ENCODE measurements at places on chromosomes 2 and 18. TPM values are rescaled to one million over a fixed set of nuclear protein-coding genes. Genes with fewer than 3 reads are reported as not detected.
A peak's percentile ranks its signal among the peaks of the same experiment; 100 is the strongest.

DNA sequence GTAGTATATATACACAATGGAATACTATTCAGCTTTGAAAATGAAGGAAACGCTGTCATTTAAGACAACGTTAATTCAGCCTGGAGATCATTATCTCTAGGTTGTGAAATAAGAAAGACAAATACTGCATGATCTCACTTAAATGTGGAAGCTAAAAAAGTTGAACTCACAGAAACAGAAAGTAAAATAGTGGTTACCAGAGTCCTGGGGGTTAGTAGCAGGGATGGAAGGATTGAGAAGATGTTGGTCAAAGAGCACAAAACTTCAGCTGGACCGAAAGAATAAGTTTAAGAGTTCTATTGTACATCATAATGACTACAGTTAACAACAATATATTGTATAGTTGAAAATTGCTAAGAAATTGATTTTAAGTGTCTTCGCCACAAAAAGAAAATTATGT is 670.3 kb downstream of the NR4A2 start:
- H3K27ac ChIP-seq, result no peak overlapping the region
- H3K36me3 ChIP-seq, result no peaks in the 10 kb centered on the region
- no peaks in the 10 kb centered on the region for H3K4me1 ChIP-seq
- no peak overlapping the region for H3K4me3 ChIP-seq
- no peak for DNase-seq

FOXI3 gene
- total RNA-seq, result not detected

RGPD3 gene
- not detected for total RNA-seq

DNA sequence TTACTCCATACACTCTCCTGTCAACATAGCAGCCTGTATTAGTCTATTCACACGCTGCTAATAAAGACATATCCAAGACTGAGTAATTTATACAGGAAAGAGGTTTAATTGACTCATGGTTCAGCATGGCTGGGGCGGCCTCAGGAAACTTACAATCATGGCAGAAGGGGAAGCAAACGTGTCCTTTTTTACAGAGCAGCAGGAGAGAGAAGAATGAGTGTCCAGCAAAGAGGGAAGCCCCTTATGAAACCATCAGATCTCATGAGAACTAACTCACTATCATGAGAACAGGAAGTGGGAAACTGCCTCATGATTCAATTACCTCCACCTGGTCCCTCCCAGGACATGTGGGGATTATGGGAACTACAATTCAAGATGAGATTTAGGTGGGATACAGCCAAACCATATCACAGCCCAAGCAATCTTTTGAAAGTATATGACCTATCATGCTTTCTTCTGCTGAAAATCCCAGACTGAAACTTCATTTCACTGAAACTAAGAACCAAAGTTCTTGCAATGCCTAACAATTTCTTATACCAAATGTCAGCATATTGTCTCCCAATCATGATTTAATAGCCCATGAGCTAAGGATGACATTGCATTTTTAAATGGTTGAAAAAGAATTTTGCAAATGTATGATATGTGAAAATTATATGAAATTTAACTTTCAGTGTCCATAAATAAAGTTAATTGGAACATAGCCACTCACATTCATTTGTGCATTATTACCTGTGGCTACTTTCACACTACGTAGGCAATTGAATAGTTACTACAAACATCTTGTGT is 686.8 kb upstream of the ZEB2 start:
- H3K27me3 ChIP-seq, result no peaks in the 10 kb centered on the region
- H3K4me3 ChIP-seq, result no peak overlapping the region
- no peaks in the 10 kb centered on the region for H3K4me1 ChIP-seq
- no peak for DNase-seq
- H3K36me3 ChIP-seq, result no peaks in the 10 kb centered on the region

- DNase-seq, result no peak
- H3K27me3 ChIP-seq, result no peaks in the 10 kb centered on the region
- no peaks in the 10 kb centered on the region for H3K4me1 ChIP-seq
- H3K27ac ChIP-seq, result no peak overlapping the region
- no peaks in the 10 kb centered on the region for H3K36me3 ChIP-seq
These were observed 97.8 kb upstream of the AQP4 start for GRCh38 chr18:26963292-26963691.

GRCh38 chr2:160425434-160426151 is 68.0 kb downstream of the RBMS1 start:
- peaks cover 8% of the 10 kb centered on the region for H3K4me1 ChIP-seq
- DNase-seq, result no peak
- H3K27ac ChIP-seq, result no peak overlapping the region
- H3K4me3 ChIP-seq, result no peak overlapping the region
- H3K27me3 ChIP-seq, result no peaks in the 10 kb centered on the region

GRCh38 chr18:48771641-48772375 is 179.0 kb downstream of the SMAD7 start:
- H3K27ac ChIP-seq, result no peak overlapping the region
- no peaks in the 10 kb centered on the region for H3K36me3 ChIP-seq
- H3K4me1 ChIP-seq, result peaks cover 14% of the 10 kb centered on the region
- no peak for DNase-seq
- no peaks in the 10 kb centered on the region for H3K27me3 ChIP-seq
- no peak overlapping the region for H3K4me3 ChIP-seq

DNA sequence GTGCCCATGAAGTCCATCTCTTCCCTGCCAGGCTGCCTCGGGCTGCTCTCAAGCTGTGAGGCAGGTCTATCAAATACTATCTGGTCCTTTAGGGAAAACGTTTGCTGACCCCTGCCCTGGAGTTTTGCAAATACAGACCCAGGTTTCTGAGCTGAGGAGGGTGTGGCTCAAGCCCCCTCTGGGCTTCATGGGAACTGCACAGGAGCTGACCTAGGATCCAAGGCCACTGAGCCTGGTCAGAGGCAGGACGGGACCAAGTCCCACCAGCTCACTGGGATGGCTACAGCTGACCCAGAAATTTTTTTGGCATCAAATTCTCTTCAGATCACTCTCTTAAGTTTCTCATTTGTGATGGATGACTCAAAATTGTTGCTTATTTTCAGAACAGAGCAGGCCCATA is 14.1 kb downstream of the ZNF516 start:
- H3K27me3 ChIP-seq, result no peaks in the 10 kb centered on the region
- H3K4me1 ChIP-seq, result no peaks in the 10 kb centered on the region
- H3K4me3 ChIP-seq, result no peak overlapping the region
- H3K36me3 ChIP-seq, result no peaks in the 10 kb centered on the region
- no peak for DNase-seq

GRCh38 chr2:19070886-19071285 is 287.5 kb downstream of the OSR1 start:
- H3K4me1 ChIP-seq, result no peaks in the 10 kb centered on the region
- H3K4me3 ChIP-seq, result no peak overlapping the region
- DNase-seq, result no peak
- H3K27ac ChIP-seq, result no peak overlapping the region
- no peaks in the 10 kb centered on the region for H3K36me3 ChIP-seq

DNA sequence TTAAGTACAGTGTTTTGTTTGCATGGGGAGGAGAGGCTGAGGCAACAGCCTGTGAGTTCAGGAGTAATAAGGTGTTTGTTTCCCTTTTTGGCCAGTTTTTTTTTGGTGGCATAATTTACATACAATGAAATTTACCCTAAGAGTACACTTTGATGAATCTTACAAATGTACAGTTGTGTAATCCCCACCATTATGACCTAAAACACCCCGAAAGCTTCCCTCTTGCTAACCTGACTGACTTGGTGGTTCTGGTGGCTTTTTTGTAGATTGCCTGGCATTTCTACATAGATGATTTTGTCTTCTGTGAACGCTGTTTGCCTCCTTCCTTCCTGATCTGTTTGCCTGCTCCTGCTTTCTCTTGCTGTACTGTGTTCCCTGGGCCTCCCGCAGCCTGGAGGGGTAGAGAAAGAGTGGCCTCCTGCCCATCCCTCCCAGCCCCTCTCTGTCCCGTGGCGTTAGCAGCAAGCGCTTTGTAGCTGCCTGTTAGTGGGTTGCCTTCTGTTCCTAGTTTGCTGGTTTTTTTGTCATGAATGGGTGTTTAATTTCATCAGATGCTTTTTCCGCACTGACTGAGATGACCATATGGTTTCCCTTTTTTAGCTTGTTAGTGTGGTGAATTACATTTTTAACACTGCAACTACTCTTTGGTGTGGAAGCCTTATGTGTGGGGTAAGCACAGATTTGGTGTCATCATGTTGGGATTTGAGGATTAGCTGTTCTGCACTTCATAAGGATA is 32.1 kb downstream of the ASAP2 start:
- H3K27ac ChIP-seq, result no peak overlapping the region
- no peaks in the 10 kb centered on the region for H3K36me3 ChIP-seq
- DNase-seq, result no peak
- H3K27me3 ChIP-seq, result no peaks in the 10 kb centered on the region
- H3K4me1 ChIP-seq, result peaks cover 5% of the 10 kb centered on the region

CHN1 gene
- total RNA-seq, result 0.80 TPM

CNRIP1 gene
- 0.98 TPM for total RNA-seq

ANKRD30B gene
- not detected for total RNA-seq

- no peaks in the 10 kb centered on the region for H3K36me3 ChIP-seq
- no peak overlapping the region for H3K27ac ChIP-seq
- H3K4me1 ChIP-seq, result peaks cover 12% of the 10 kb centered on the region
- H3K27me3 ChIP-seq, result no peaks in the 10 kb centered on the region
- DNase-seq, result peak; percentile 72
- H3K4me3 ChIP-seq, result peak overlapping the region; percentile 33
These were observed 29.9 kb downstream of the ANO7 start for GRCh38 chr2:241218131-241219029.

- H3K27me3 ChIP-seq, result no peaks in the 10 kb centered on the region
- H3K27ac ChIP-seq, result no peak overlapping the region
- H3K4me1 ChIP-seq, result peaks cover 12% of the 10 kb centered on the region
- no peak overlapping the region for H3K4me3 ChIP-seq
These were observed 33.7 kb upstream of the MRPL33 start for GRCh38 chr2:27737676-27738348.

UPP2 gene
- total RNA-seq, result not detected

- H3K4me1 ChIP-seq, result no peaks in the 10 kb centered on the region
- DNase-seq, result no peak
- no peak overlapping the region for H3K4me3 ChIP-seq
- peaks cover 22% of the 10 kb centered on the region for H3K36me3 ChIP-seq
- no peaks in the 10 kb centered on the region for H3K27me3 ChIP-seq
- H3K27ac ChIP-seq, result no peak overlapping the region
These were observed 111.1 kb downstream of the TTC27 start for GRCh38 chr2:32738939-32739338.

DNA sequence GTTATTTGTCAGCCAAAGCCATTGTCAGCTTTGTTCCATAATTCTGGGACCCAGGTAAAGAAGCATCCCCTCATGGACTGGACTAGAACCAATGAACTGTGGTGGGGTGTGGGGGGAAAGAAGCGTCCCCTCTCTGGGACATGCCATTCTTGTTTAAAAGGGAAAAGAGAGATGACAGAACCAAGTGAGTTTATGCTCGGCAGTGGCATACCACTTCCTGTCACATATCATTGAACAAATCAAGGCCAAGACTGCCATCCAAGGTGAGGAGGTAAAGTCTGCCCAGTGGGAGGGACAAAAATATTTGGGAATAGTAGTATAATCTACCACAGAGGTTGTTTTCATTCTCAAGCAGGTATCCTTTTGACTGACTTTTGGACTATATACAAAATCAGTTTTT is 4.7 kb upstream of the GLS start:
- peak overlapping the region; percentile 2 for H3K27ac ChIP-seq
- H3K4me3 ChIP-seq, result no peak overlapping the region
- no peaks in the 10 kb centered on the region for H3K36me3 ChIP-seq
- H3K27me3 ChIP-seq, result no peaks in the 10 kb centered on the region
- H3K4me1 ChIP-seq, result peaks cover 10% of the 10 kb centered on the region
- DNase-seq, result peak; percentile 69

C1GALT1C1L gene
- not detected for total RNA-seq

DNA sequence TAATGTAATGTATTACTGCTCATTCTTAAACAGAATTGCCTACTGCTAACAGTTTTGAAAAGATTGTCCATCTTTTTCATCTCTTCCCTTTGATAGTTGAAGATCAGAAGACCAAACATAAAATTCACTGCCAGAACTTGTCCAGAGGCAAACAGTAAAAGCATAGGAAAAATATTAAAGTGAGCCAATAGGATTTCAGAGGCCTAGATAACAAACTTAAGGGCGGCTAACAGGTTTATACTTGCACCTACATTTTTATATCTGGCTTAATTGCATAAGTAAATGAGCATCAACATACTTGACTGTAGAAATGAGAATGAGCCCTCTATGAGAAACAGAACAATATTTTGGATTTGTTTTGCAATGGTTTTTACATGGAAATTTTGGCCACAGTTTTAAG is 30.3 kb downstream of the ZC3H15 start:
- no peak for DNase-seq
- no peaks in the 10 kb centered on the region for H3K4me1 ChIP-seq
- peaks cover 24% of the 10 kb centered on the region for H3K36me3 ChIP-seq
- no peaks in the 10 kb centered on the region for H3K27me3 ChIP-seq
- no peak overlapping the region for H3K27ac ChIP-seq
- H3K4me3 ChIP-seq, result no peak overlapping the region

GRCh38 chr2:2689306-2689705 is 358.2 kb upstream of the MYT1L start:
- no peak overlapping the region for H3K27ac ChIP-seq
- no peaks in the 10 kb centered on the region for H3K36me3 ChIP-seq
- peaks cover 11% of the 10 kb centered on the region for H3K4me1 ChIP-seq
- no peak overlapping the region for H3K4me3 ChIP-seq

GRCh38 chr2:134954065-134954464 is 35.4 kb downstream of the CCNT2 start:
- H3K4me1 ChIP-seq, result peaks cover 5% of the 10 kb centered on the region
- no peaks in the 10 kb centered on the region for H3K27me3 ChIP-seq
- no peak overlapping the region for H3K27ac ChIP-seq
- H3K36me3 ChIP-seq, result peaks cover 69% of the 10 kb centered on the region

LCT gene
- 0.05 TPM for total RNA-seq

DNA sequence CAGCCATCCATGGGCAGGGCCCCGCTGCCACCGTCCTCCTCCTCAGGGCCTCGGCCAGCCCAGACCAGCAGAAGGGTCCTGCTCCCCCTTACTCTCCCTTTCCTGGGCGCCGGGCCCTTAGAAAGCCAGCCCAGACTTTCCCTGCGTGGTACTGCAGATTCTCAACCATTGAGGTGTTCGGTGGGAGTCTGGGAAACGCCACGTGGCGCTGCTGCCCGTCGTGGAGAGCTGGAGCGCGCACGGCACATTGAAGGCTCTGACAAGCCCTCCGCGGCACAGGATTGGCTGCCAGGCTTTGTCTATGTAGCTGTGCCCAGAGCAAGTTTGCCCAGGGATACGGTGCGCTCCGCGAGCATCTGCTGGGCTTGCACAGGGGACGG is 10.4 kb upstream of the KLHL30 start:
- H3K4me1 ChIP-seq, result peaks cover 5% of the 10 kb centered on the region
- H3K36me3 ChIP-seq, result no peaks in the 10 kb centered on the region
- no peak overlapping the region for H3K4me3 ChIP-seq
- no peak for DNase-seq
- no peaks in the 10 kb centered on the region for H3K27me3 ChIP-seq

GRCh38 chr2:161123531-161124030 is 36.6 kb upstream of the TANK start:
- H3K4me3 ChIP-seq, result no peak overlapping the region
- no peaks in the 10 kb centered on the region for H3K27me3 ChIP-seq
- H3K27ac ChIP-seq, result no peak overlapping the region
- no peak for DNase-seq

- H3K27me3 ChIP-seq, result no peaks in the 10 kb centered on the region
- no peak overlapping the region for H3K27ac ChIP-seq
- no peak for DNase-seq
- H3K36me3 ChIP-seq, result no peaks in the 10 kb centered on the region
- H3K4me1 ChIP-seq, result peaks cover 26% of the 10 kb centered on the region
These were observed 1.6 kb upstream of the DNMT3A start for GRCh38 chr2:25343187-25343825.

All from natural killer cell (primary cell).